ENCODE measurements at places on chromosomes 12 and 14.

- no peak for DNase-seq
Observed at GRCh38 chr14:102554821-102555819, 37.3 kb upstream of the RCOR1 start.

GRCh38 chr12:63075376-63076060 lies 75.5 kb downstream of the AVPR1A start:
- DNase-seq = no peak

- DNase-seq = no peak
Observed at GRCh38 chr14:100526632-100527031, 60.6 kb downstream of the BEGAIN start.

DNA sequence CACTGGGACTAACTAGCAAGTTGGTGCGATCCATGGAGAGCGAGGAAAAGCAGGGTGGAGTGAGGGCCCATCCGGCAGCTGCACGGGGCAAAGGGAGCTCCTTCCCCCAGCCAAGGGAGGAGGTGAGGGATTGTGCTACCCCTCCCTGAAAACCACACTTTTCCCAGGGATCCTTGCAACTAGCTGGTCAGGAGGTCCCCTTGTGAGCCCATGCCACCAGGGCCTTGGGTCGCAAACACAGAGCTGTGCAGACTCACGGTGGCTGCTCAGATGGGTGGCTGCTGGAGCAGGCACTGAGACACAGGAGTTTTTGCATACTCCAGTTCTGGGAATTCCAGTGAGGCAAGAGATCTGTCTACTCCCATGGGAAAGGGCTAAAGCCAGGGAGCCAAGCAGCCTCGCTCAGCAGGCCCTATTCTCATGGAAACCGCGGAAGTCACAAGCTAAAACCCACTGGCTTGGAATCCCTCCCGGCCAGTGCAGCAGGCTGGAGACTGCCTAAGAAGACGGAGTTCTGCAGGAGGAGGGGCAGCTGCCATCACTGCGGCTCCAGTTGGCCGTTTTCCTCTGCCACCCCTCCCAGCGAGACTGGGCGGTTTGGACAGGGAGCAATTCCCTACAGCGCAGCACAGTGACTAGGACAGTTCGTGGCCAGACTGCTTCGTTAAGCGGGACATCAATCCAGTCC lies 10.9 kb upstream of the ZNF705A start:
- DNase-seq = peak; percentile 19

DNA sequence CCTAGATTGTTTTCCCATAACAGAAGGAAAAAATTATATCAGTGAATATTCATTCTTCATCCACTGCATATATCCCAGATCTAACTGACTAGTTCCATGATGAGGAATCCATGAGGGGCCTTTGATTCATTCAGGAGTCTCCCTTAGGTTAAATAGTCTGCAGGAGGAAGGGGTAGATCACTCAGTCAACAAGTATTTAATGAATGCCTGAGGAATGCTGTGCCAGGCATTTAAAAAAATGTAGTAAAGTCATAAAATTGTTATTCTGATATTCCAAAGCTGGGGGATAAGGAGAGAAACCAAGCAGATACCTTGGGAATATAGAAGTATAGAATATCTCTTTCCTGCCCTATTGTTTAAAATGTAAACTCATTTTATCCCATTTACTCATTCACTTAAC lies 216.2 kb upstream of the CAND1 start:
- DNase-seq = no peak

DNA sequence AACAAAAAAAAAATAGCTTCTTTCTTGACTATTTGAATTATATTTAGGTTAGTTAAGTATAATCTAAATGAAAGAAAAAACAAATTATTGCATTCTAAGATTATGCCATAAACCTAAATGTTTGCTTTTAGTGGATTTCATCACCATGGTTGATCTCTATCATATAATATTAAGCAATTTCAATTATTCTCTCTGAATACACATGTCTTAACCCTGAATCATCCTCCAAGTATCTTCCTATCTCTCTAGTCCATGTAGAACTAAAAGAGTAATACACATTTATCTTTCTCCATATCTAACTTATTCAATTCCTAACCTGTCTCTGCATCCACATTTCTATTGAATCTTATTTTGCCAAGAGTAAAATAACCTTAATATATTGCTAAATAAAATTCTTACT lies 59.6 kb downstream of the PPFIA2 start:
- no peak for DNase-seq

- DNase-seq = no peak
Observed at GRCh38 chr14:105890474-105891220, 364.3 kb downstream of the TMEM121 start.

DNA sequence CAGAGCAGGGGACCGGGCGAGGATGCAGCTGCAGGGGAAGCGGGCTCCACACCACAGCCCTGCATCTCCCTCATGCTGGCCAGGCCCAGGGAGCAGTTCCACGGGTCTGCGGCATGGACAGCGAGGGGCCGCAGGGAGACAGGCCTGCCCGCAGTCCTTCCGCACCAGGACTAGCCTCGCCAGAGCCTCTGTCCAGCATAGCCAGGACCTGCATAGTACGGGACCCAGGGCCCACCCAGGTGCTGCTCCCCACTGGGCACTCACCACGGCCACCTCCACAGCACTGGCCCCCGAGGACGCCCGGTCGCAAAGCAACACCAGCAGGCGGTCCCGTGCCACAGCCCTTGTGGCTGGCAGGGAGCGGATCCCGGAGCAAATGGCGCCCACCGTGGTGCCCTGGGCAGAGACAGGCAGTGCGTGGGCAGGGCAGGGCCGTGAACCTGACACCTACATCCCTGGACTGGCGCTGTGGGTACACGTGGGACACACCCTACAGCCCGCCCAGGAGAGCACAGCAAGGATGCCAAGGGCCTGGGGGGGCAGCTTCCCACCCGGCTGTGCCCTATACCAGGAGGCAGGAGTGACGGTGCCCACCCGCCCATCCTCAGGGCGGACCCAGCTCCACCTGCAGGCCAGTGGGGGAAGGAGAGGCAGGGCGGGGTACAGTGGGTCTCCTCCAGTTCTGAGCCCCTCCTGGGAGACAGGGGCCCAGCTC lies 23.8 kb downstream of the JAG2 start:
- DNase-seq = no peak

DNA sequence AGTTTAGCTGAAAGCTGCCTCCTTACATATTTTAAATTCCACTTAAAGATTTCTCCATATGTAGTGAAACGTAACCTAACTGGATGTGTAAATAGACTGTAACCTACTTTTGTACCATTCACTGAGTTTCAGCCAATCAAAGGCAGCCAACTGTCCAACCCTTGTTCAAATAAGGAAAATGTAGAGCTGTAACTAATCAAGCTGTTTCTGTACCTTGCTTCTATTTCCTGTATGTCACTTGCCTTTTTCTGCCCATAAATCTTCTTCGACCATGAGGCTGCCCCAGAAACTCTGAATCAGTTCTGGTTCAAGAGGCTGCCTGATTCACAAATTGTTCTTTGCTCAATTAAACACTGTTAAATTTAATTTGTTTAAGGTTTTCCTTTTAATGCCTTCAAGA lies 6.3 kb downstream of the SLC7A8 start:
- no peak for DNase-seq

DNA sequence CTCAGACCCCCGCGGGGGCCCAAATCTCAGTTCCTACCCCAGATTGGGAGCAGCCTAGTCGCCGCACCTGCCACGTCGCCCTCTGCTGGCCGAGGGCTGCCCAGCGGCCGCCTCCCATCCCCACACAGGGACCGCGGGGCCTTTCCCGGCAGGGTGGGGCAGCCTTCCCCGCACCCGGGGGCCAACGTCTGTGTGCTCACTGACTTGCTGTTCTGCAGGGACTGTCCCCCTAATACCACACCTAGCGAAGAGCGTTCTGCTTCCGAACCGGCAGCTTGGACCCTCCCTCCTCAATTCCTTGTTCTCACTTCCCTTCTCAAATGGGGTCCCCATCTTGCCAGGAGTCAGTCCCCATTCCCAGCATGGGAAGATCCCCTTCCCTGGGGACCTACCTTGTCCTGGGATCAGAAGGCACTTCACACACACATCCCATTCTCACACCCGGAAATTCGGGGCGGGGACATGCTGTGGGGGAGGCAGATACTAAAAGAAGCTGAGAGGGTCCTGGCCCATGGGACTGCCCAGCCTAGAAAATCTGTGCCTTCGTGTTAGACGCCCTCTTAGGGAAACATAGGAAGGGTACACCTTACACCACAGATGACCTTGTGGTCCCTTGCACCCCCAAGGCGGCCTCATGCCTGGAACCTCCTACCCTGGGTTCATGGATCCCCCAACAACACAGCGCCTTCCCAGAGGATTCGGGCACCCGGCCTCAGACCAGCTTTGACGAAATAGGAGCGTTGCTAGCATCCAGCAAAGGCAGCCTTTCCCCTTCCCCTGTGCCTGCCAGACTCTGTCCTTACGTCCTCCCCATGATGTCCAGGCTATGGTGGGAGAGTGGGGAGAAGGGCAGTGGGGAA lies 16.4 kb downstream of the ACVRL1 start:
- no peak for DNase-seq

- DNase-seq = no peak
Observed at GRCh38 chr14:72165229-72165698, 233.0 kb downstream of the RGS6 start.

Data from right renal cortex interstitium (tissue), 3 donors.